ENCODE measurements at places on chromosomes 4 and X.

DNA sequence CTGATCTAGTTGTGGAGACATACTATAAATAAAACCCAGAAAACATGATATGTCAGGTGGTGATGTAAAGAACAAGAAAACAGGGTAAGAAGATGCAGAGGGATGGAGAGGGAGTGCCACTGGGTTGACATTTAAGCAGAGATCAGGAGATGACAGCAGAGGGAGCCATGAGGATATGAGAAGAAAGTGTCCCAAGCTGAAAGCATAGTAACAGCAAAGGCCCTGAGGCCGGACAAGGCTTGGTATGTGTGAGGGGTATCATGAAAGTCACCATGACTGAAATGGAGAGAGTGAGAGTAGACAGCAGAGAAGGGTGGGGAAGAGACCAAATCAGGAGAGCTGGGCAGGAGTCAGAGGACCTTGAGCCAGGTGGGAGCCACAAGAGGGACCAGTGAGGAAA, 3.4 kb downstream of the GPKOW start:
- DNase-seq: no peak

- no peak for DNase-seq
Observed at GRCh38 chr4:83832110-83832825, 296.4 kb downstream of the GPAT3 start.

GRCh38 chr4:110869862-110870572, 247.1 kb upstream of the PITX2 start:
- DNase-seq: no peak

DNA sequence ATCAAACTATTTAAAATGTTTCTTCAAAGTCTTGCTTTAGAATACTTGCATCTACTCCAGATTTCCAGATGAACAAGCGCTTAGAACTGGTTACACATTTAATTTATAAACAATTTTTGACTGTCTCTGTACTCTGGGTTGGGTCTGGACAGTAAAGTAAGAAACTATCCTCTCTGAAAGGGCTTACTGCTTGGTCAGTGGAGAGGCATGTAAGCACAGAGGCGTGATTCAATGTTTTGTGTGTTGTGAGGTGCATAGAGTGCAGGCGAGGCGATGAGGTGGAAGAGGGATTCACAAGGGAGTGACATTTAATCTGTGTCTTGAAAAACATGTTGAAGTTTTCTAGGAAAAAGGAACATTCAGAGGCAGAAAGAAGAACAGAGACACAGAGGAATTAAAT, 231.4 kb downstream of the VEGFC start:
- no peak for DNase-seq

DNA sequence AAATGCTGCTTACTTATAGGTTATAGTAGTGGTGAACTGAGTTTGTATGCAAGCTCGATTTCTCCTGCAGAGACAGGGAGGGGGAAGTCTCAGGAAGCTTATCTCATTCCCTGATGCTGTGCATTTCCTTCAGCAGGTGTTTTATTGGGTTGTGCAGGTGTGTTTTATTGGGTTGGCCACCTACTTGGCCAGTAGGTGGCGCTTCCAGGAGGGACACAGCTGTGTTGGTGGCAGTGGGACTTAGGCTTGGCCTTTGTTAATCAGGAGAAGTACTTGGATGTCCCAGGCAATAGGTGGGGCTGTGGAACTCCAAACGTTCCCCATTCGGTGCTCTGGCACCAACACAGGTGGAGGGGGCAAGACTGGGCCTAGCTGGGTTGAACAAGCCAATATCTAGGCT, 196.0 kb upstream of the DCAF8L1 start:
- no peak for DNase-seq

- no peak for DNase-seq
Observed at GRCh38 chr4:146311238-146311970, 97.1 kb downstream of the REELD1 start.

- DNase-seq: no peak
Observed at GRCh38 chrX:20718592-20719380, 452.1 kb upstream of the RPS6KA3 start.

DNA sequence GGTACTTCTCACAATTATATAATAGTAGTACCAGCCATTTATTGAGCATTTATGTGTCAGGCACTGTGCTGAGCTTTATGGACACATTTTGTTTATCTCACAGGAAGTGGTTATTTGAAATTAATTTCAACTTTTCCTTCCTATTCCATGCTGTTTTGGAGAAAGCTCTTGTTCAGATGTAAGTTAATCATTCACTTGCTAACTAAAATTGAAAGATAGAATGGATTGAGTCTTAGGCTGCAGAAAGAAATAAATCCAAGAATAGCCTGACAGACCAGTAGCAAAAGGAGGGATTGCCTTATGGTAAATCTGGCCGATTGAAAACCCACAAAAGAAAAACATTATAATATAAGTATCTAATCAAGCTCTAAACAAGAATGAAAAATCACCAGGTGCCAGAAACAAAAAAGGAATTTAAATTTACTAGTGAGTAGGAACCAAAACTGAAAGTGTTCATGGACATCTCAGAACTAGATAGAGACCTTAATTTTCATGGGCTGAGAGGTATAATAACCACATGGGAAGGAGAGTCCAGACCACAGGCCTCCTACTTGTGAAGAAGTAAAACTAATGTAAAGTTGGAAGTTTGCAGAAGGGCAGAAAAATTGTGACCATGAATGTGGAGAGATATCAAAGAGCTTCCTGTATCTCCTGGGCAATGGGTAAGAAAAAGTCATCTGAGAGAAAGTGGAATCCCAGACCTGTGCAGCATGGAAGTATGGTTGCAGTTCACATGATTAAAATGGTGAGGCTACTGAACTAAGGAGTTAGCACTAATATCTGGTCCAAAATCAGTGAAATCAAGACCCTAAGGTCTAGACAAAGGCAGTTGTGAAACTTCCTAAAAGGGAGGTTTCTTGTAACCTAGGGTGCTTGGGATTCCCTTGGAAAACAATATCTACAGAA, 38.0 kb downstream of the RADX start:
- no peak for DNase-seq

- DNase-seq: no peak
Observed at GRCh38 chrX:31297881-31298280, 226.0 kb upstream of the FTHL17 start.

DNA sequence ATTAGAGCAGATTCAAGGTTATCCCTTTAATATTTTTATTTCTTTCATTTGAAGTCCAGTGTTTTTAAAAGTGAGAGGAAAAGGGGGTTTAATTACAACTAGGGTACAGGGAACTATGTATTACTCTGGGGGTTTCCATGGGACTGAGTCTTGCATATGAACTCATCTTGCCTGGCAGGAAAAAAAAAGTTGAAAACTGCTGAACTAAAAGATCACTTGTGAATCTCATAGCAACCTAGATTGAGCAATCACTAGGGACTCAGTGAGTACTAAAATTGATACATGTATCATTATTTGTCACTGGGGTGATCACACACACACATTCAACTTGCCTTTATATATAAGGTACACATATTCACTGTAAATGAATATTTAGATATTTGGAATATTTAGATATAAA, 180.7 kb upstream of the SFRP2 start:
- DNase-seq: no peak

DNA sequence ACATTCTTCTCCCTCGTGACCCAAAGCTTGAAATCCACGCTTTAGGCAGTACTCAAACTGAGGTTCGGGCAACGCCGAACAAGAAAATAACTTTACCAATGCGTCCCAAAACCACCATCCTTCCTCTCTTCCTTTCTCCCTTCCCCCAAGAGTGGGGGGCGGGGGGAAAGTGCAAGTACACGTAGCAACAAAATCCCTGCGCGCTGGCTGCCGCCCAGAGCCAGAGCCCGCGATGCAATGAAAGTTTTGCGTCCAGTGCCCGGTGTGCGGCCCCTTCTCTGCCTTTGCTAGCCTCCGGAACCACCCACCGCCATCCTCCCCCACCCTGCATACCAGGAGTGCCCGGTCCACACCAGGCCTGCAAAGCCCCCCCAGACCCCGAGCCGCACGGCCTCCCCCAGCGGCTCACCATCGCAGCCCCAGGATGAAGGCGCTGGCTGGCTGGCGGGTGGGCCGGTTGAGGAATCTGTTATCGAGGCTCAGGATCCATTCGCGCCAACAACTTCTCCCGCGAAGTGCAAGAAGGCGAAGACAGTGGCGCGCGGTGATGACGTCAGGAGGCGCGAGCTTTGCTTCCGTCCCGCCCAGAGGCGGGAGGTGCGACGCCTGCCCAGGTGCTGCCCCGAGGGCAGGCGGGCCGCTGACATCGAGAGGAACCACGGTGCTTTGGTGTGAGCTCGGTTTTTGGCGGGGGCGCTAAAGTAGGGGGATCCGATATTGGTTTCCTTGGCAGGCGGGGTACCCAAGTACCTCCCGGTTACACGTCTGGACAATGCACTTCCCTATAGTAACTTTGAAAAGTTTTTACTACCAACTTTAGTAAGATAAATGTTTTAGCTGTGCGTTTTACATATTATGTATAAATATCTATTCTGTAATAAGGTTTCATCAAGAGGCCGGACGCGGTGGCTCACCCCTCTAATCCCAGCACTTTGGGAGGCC, at the start of gene RFC1:
Gene RFC1, minus strand, starts transcription at position 533 of the 942 bp plus-strand sequence. Its CDS starts 121 bp downstream, at position 412.
- DNase-seq: peak; percentile 89

DNA sequence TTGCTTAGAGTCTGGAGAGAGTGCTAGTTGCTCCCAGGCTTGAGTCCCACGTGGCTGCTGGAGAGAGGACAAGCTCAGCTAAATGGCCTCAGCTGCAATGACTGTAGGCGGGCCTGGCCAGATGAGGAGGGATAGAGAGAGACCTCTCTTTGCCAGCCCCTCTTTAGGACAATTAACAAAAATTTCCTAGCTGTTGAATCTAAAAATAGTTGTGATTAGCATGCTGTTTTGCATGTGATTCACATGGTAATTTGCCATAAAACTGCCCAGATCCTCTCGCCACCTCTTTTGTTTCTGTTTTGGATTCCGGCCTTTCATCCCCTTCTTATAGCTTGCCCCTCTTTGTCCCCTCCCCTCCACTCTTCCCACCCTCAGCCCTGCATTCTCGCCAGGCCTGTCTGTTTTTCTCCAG, 28.9 kb upstream of the PRPS1 start:
- DNase-seq: no peak

- peak; percentile 35 for DNase-seq
Observed at GRCh38 chrX:57286507-57287251, at the start of gene FAAH2. Gene FAAH2, plus strand, starts transcription at chrX:57286706. Its CDS starts 120 bp downstream, at chrX:57286826.

GRCh38 chrX:12751887-12752286, 39.3 kb upstream of the PRPS2 start:
- no peak for DNase-seq

- no peak for DNase-seq
Observed at GRCh38 chr4:118817178-118817930, 18.6 kb downstream of the SEC24D start.

DNA sequence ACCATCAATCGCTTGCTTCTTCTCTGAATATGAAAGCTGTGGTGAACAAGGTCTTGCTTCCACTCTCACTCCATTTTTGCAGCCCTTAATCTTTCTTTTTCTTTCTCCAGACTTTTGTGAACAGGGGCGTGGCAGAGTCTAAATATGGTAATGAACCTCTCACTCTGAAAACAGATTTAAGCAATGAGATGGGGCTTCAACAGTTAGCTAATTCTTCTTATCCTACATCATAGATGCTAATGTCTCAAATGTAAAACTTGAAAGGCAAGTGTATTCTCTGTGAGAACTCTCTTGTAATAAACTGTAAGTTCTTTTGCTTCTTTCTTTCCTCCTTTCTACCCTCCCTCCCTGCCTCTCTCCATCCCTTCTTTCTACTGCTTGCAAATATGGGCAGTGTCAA, 106.5 kb upstream of the ANK2 start:
- DNase-seq: no peak

- DNase-seq: no peak
Observed at GRCh38 chrX:16737024-16737423, 17.6 kb downstream of the SYAP1 start.

- DNase-seq: peak; percentile 2
Observed at GRCh38 chrX:55754861-55755294, 37.3 kb downstream of the RRAGB start.

DNA sequence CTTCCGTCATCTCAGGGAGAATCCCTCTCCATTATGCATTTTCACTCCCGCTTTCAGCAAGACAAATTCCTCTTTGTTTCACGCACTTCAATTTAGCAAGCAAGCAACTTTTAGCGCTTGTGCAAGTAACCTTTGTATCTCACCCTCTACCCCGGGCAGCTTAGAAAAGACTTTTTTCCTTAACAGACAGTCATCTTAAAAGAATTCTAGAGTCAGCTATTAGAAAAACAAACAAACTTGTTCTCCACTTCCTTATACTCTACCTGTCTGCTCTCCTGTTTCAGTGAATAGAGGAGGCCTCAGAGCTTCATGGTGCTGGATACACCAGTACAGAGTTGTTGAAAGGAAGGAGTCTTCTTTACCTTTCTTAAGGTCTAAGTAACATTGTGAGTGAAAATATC, 12.1 kb downstream of the TIGD2 start:
- no peak for DNase-seq

- no peak for DNase-seq
Observed at GRCh38 chr4:178387756-178388155, 945.5 kb upstream of the AGA start.

DNA sequence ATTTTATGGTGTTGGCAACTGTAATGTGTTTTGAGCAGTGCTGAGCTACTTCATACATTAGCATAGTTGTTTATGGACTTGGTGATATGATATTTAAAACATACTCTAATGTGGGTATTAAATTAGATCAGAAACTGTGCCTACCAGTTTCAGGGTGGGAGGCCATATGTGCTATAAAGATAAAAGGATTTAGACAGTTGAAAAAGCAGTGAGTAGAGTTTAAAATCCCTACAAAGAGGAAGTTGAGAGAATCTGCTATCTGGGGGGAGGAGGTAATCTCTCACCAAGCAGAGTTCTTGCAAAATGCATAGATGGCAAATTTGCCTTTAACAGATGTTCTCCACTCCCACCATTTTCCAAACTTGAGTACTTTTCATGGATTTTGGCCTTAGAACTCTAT, 154.5 kb downstream of the SPOCK3 start:
- no peak for DNase-seq

GRCh38 chrX:107324493-107325310, 118.3 kb downstream of the DNAAF6 start:
- no peak for DNase-seq

- no peak for DNase-seq
Observed at GRCh38 chr4:155759372-155760252, 791 bp downstream of the GUCY1B1 start.

DNA sequence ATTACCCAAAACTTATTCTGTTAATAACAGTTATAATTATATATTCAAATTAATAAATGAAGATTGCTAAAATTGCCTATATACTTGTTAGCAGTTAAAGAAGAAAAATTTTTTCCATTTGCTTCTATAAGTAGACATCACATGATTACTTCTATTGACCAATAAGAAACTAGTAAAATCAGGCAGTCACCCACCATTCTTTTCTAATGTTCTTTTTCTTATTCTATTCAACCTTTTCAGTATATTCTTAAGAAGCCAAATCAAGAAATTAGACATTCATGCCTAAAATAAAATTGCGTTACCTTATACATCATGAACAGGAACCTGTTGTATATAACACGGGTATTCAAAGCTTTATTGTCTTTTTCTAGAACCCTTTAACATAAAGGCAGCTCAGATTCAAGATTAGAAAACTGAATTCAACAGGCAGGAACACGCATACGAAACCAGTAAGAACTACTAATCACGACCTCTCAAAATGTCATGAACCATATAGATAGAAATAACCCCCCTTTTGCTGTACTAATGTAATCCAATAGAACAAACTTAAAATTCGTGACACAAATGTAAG, 568.1 kb upstream of the DIPK2B start:
- no peak for DNase-seq

Data from stimulated activated CD4-positive, alpha-beta T cell treated with anti-CD3 and anti-CD28 coated beads, Interleukin-12 subunit alpha, Interleukin-12 subunit beta, amount 100 ng/mL, for 48 hours (primary cell).